ENCODE measurements at places on chromosomes 11 and 22.

GRCh38 chr11:111402411-111402810 lies 23.3 kb upstream of the POU2AF1 start:
- DNase-seq: no peak

DNA sequence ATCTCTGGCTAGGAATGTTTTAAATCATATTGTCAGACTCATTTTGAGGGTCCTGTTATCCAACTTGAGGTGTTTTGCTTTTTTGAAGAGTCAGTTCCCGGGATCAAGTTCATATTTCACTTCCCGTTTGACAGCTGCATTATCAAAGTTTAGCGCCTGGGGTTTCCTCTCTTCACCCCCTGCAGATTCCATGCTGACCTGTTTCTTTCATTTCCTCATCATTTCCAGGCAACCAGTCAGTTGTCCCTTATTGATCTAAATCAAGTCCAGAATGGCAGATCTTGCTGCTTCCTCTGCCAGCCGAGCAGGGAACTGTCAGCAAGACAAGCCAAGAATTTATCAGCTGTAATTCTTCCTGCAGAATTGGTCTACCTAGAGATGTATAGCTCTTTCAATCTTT lies 197.6 kb upstream of the SYN3 start:
- no peak for DNase-seq

DNA sequence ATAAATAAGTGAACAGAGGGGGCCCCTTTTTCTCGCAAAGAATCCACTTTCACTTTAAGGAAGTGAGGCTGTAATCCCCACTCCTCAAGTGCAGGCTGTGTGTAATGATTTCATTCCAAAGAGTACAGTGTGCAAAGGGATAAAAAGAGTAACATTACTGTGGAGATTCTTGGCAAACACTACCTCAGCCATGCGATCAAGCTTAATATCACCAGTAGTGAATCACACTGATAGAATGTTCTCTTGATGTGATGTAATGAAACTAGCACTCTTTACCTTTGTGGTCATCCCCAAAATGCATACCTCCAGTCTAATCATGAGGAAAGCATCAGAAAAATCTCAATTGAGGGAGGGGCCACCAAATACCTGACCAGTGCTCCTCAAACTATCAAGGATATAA lies 246.1 kb upstream of the CHORDC1 start:
- no peak for DNase-seq

DNA sequence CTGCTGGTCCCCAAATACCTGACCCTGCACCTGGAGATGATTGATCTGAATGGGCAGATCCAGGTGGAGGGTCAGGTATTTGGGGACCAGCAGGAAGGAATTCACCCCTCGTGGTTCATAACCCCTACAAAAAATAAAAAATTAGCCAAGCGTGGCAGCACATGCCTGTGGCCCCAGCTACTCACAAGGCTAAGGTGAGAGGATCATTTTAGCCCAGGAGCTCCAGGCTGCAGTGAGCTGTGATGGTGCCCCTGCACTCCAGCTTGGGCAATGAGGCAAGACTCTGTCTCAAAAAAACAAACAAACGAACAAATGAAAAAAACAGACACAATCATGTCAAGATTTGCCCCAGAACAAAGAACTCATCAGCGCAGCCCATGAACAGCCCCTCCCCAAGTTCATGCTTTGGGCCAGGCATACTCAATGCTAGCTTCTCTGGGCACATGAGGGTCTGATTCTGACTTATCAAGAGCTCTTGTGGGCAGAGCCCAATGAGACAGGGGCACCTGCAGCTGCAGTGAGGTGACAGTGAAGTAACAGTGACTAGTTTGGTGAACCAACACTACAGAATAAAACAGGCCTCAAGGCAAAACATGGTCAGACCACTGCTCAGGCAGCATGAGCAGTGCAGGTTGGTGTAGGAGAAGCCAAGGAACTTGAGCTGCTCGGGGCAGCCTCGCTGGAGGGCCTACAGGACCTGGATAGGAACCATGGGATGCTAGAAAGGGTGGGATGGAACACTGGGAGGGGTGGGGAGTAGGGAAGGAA lies 10.2 kb upstream of the FCHSD2 start:
- no peak for DNase-seq

DNA sequence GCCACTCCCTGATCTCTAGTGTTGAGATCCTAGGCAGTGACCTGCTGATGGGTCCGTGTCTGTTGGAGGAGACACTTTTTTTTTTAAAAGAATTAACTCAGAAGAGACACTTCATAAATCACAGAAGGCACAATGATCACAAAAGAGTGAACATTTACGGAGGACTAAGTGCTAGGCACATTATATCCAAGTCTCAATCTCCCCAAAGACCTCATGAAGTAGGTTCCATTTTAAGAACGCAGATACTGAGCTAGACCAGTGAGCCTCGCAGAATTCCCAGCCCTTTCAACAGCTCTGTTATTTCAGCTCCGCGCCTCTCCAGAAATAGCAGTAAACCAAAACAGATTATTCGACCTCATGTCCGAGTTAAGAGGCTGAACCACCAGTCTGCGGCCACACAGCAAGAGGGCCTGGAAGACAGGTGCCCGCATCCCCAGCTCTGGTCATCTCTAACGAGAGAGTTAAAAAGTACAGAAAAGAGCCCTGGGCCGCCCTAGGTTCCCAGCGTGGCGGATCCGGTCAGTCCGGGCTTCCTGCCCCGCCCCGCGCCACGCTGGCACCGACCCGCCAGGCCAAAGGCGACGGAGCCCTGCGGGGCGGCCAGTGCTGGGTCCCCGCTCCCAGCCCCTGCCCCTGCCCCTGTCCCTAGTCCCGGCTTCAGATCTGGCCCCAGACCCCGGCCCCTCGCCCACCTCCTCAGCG lies 612 bp downstream of the XBP1 start:
- no peak for DNase-seq

- DNase-seq: no peak
These were observed at the start of gene HTR3A for GRCh38 chr11:113974741-113975470. HTR3A (plus strand) TSS chr11:113975108; CDS start chr11:113975326, 218 bp downstream.

DNA sequence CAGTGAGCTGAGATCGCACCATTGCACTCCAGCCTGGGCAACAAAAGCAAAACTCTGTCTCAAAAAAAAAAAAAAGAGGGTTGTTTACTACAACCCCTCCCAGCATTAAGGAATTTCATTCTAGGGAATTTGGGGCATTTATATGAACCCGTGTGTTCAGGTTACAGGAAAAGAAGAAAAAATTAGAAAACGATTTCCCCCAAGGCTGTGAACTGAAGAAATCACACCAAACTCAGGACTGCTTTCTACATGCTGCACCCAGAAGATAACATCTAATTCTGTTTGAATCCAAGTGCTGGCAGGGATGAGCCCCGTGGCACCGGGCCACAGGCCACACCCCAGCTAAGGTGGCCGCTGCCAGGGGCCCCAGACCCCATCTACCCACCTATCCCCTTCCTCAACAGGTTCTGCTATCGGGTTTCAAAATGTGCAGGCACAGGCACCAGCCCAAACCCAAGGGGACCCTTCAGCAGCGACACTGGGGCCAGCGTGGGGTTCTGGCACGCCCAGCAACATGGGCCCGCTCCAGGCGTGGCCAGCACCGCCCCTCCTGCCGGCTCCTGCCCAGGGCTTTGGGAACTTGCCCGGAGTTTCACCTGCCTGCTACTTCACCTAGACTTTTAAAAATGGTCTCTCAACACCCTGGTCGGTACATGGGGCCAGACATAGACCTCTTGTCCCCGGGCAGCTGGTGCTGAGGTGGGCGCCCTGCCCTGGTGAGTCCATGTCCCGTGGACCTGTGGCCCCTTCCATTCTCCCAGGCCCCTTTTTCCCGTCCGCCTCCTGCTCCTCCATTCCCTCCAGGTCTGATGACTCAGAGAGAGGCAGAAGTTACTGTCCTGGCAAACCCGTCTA lies 11.8 kb downstream of the CELSR1 start:
- no peak for DNase-seq

DNA sequence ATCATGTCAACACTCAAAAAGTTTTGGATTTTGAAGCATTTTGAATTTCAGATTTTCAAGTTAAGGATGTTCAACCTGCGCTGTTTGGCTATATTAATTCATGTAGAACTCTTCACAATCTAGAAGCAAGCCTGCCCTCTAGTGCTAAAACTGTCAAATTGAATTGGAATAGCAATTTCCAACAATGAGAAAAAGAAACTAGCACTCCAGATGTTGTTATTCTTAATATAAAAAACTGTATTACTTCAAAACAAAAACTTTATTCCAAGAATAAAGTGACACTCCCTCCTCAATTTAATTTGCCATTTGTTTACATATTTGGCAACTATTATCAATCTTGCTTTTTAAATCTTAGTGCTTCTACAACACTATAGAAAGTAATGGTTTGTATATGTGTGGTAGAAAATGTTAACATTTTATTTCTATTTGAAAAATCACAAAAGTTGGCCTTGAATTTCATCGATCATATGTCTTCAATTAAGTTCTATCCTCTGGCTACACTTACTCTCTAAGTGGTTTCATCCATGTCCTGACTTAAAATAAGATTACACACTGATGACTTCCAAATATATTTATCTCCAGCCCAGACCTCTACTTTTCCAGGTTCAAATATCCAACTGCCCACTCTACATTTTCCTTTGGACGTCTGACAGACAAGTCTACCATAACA lies 36.6 kb downstream of the DCUN1D5 start:
- no peak for DNase-seq

DNA sequence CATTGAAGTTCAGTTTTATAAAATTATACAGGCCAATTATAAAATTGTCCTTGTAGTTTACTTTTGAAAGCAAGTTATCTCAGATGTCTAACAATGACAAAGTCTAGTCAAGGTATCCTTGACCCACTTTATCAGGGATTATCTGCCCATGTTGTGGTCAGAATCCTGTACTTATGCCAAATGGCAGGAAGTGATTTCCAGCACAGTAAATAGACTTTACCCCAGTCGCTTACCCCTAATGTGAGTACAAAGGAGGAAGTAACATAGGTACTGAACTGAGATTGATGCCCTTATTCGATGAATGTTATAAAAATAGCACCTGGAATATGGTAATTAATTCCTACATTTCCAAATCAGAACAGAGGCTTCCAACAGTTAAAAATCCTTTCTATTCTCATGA lies 355.7 kb downstream of the CNTN5 start:
- DNase-seq: no peak

DNA sequence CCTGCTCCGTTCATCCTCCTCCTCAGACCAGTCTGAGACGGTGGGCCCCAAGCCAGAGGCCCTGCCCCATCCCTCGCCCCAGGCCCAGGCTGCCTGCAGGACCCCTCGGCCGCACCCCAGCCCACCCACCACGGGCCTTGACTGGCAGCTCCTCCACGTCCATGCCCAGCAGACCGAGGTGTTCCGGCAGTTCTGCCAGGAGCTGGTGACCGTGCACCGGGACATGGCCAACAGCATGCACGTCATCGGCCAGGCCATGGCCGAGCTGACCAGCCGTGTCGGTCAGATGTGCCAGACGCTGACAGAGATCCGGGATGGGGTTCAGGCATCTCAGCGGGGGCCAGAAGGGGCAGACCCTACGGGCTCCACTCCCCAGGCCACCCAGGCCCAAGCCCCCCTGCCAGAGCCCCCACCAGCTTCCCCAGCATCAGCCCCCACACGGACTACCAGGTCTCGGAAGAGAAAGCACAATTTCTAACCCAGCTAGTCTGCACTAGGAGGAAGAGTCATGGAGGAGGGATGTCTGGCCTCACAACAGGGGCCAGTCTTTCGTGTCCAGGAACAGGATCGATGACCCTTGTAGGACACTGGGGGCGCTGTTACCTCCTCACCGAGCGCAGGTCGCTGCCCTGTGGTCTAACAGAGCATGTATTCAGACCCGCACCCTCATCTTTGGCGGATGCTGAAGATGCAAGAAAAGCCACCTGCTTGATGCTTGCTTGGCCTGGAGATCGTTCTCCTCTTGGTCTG lies 66.3 kb downstream of the PRDM11 start:
- no peak for DNase-seq

- DNase-seq: no peak
These were observed 96.4 kb upstream of the SESN3 start for GRCh38 chr11:95327273-95327948.

DNA sequence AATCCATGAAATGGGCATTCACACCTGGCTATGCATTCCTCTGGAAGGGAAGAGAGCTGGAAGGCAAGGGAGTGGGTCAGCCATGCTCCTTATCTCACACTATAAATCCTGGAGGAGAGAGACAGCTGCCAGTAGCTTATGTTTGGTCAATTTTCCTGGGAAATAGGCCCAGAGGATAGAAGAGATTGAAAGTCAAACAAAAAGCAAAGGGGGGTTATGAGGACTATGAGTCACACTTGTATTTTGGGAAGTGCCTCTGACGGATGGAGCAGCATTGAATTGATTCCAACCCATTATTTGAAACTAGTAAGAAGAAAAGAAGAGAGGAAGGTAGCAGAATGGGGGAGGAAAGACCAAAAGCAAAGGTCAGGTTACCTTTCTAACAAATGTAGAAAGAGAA lies 25.0 kb downstream of the SNX19 start:
- DNase-seq: no peak

DNA sequence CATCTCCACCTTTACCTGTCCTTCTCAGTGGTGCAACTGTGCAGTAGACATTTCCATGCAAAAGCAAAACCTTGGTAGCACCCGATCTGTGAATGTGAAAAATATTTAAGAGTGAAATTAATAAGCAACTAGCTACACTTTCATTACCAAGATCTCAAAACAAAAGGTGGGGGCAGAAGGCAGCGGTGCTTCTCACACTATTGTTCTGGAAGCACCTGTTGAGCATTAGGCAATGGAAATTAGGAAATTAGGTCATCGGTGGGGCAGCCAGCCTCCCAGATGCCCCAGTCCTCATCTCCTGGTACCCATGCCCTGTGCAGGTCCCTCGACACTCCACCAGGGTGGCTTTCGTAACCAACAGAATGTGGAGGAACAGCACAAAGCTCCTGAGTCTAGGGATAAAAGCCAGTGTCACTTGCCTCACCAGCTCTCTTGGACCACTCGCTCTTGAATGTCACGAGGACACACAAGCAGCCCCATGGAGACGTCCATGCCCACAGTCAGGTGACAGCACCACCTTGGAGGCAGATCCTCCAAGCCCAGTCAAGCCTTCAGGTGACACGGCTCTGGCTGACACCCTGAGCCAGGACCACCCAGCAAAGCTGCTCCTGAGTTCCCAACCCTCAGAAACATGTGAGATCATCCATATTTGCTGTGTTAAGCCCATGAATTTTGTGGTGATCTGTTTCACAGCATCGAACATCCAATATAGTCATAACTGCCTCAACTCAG lies 3.3 kb downstream of the LTO1 start:
- DNase-seq: no peak

DNA sequence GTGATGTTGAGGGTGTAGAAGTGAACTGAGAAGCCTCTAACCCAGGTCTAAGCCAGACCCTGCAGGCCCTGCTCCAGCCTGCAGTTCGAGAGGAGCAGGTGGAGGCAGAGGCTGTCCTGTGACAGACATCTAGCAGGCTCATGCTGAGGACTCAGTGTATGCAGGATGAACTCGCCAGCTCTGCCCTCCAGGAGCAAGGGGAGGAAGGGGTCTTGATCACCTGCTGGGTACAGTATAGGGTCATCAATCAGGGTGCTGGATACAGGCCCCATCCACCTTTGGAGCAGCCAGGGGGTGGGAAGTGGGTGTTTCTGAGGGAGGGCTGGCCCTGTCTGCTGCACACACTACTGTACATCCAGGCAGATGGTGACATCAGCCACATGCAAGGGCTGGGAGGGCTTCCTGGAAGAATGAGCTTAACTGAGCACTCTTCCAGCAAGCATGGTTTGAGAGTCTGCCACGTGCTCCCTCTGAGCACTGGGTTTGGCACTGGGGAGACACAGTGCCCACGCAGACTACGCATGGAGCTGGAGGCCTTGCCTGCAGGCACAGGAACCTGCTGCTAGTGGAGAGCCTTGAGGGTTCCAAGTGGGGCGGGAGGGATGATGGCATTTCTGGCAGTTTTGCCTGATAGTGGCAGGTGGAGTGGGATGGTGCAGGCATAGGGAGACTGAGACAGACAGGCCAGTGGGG lies 9.2 kb downstream of the MAPK8IP1 start:
- DNase-seq: no peak

GRCh38 chr11:110469127-110469526 lies 39.4 kb downstream of the FDX1 start:
- no peak for DNase-seq
